Astrocyte (in vitro differentiated cells and primary cell): ENCODE measurements at places on chromosomes 6 and 20.

DNA sequence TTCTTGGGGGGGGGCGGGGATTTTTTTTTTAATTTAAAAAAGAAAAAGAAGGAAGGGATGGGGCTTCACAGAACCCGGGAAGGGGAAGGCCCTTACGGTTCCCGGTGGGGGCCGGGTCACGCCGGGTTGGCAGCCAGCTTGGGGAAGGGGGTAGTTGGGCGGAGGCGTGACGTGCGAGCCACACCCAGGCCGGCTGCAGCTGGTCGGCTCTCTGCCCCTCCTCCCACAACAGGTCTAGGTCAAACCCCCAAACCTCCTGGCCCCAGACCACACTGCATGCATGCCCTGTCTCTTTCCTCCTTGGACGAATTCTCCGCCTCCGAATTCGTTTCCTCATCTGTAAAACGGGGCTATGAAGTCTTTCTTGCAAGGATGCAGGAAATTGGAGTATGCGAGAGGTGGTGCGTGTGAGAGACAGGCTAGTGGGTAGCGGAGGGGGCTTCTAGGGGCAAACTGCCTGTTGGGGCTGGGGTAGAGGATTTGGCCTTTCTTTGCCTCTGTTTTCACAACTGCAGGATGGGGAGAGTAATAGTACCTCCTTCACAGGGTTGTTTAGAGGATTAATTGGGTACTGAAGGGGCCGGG lies 828 bp downstream of the HCK start:
- DNase-seq: no peak

DNA sequence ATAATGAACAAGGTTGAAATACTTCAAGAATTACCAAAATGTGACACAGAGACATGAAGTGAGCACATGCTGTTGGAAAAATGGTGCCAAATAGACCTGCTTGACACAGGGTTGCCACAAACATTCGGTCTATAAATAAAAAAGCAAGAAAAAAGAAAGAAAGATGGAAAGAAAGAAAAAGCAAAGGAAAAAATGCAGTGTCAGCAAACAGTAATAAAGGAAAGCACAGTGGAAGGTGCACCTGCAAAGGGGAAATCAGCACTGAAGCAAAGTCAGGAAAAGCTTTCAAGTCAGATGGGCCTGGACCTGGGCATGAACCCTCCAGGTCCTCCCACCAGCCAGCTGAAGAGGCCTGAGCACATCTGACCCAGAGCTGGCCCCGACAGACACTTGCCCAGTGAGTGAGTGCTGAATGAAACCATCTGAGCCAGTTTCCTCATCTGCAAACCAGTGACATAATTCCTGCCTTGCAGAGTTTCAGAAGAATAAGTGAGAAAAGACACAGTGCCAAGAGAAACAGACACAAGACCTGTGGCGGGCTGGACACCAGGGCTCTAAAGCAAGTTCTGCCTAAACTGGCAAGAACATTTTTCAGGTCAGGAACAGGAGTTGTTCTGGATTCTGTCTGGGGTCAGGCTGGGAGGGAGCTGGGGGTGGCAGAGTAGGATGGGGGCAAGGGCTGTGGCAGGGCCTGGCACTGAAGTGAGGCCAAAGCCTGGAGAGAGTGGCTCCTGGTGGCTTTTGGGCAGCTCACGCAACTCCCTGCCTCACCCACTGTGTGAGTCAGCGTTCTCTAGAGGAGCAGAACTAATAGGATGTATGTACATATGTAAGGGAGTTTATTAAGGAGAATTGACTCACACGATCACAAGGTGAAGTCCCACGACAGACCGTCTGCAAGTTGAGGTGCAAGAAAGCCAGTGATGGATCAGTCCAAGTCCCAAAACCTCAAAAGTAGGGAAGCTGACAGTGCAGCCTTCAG lies 23.9 kb upstream of the MICB start:
- DNase-seq: peak; percentile 65

DNA sequence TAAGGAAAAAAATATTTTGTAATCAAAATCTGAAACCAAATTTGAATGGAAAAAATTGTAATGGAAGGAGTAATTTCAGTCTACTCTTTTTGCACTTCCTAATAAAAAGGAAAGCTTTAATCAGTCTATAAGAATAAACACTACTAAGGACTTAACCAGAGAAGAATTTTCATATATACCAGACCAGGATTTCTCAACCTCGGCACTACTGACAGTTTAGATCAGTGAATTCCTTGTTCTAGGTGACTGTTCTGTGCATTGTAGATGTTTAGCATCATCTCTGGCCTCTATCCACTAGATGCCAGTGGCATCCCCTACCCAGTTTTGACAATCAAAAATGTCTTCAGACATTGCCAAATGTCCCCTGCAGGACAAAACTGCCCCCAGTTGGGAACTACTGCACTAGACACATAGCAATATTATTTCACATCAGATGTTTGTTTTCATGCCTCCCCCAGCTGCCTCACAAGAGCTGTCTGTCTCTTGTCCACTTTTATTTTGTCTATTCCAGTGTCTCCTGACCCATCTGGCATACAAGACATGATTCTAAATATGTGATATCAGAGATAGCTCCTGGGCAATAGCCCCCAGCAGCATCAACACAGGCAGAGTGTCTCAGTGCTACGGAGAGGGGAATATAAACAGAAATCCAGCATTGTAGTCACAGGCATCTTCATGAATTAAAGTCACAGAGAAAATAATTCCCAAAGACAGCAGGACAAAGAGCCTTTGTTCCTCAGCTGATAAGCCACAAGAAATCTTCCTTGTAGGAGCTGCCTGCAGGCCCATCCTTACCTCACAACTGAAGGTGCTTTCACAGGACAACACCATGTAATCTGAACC lies 27.0 kb downstream of the DNAAF9 start:
- no peak for DNase-seq

- DNase-seq: no peak
Observed at GRCh38 chr6:31356216-31356945, 598 bp downstream of the HLA-B start.

GRCh38 chr6:143539734-143540133 lies 28.2 kb upstream of the FUCA2 start:
- DNase-seq: no peak

- no peak for DNase-seq
Observed at GRCh38 chr6:158476389-158476788, 83.5 kb upstream of the TMEM181 start.
